PC-3 (cell line): ENCODE measurements at places on chromosomes 13 and 19. TPM values are rescaled to one million over a fixed set of nuclear protein-coding genes. Genes with fewer than 3 reads are reported as not detected.

GRCh38 chr13:62123409-62123808 is 707.8 kb upstream of the PCDH20 start:
- DNase-seq = no peak

- DNase-seq = peak; percentile 76
Measured at GRCh38 chr13:20391597-20392452, 133.8 kb downstream of the CRYL1 start.

- DNase-seq = no peak
Measured at GRCh38 chr19:6394831-6395230, 1.9 kb upstream of the GTF2F1 start.

DNA sequence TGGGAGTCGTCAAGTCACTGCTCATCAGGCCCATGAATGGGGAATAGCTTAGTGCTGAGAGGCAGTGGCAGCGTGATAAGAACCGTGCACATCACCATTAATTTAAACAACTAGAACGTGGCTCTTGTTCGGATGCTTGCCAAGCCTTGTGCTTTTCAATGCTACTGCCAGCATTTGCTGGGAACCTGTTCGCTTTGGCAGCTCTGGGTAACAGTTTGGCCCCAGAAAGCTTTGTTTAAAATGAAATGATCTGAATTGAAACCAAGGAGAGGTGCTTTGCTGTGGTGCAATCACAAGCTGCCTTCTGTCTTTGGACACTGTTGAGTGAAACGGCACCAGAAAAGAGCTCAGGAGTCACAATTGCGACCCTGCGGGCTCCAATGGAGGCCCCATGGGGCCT is 53.5 kb upstream of the OLFM4 start:
- no peak for DNase-seq

DNA sequence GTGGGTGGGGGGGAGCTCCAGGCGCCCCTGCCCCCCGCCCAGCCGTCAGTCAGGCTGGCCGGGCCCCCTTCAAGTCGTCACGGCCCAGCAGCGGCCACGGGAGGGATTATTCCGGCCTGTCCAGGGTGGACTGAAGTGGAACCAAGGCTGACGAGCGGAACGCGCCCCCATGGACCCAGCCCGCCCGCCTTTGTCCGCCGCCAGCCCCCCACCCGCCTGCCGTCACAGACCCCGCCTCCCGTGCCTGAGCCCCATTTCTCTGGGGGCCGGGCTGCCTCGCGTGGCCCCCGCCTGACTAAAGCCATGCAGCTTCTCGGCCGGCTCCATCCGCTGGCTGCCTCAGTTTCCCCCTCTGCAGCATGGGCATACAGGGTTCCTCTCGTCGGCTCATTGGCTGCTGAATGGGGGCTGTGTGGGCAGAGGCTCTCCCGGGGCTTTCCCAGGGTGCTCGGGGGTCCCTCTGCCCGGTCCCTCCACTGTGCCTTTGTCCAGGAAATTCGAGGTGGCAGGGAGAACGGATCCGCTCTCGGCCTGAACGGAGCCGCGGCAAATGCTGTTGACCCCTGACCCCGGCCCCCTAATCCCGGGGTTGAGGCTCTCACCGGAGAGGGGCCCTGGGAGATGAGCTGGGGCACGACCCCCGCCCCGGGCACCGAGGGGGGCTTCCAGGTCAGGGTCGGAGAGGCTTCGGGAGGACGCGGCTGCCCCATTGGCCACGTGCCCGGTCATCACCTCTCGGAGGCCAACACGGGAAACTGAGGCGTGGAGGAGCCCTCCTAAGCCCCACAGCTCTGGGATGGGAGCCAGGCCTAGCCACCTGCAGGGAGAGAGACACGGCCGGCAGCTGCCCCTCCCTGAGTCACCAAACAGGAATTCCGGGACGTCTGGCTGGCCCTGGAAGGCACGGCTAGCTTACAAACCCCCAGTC is 27.4 kb downstream of the EFNA2 start:
- peak; percentile 69 for DNase-seq

DNA sequence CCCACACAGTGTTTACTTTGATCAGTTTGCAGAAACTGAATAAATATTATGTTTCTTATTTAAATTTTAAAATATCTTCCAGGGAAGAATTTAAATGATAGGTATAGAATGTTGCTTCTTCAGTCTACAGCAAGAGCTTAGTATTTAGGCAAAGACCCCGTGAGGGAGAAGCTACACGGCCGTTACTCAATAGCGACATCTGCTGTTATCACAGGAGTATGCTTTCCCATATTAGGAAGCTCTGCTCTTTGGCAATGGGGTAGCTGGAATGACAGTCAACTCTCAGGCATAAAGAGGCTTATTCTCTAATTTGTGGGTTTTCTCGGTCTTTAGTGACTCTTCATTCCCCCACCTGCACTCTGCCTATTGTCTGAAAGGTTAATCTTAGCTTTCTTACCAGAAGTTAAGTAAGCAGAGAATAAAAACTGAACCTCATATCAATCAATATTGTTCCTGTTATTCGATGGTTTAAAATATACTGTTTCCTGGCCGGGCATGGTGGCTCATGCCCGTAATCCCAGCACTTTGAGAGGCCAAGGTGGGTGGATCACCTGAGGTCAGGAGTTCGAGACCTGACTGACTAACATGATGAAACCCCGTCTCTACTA is 13.2 kb upstream of the LHFPL6 start:
- DNase-seq = peak; percentile 72

GRCh38 chr19:41206456-41206855 is 12.6 kb upstream of the AXL start:
- no peak for DNase-seq

GRCh38 chr13:110251193-110251819 is 55.7 kb downstream of the COL4A1 start:
- no peak for DNase-seq

- DNase-seq = no peak
Measured at GRCh38 chr13:87821512-87821911, 150.3 kb downstream of the SLITRK5 start.

DNA sequence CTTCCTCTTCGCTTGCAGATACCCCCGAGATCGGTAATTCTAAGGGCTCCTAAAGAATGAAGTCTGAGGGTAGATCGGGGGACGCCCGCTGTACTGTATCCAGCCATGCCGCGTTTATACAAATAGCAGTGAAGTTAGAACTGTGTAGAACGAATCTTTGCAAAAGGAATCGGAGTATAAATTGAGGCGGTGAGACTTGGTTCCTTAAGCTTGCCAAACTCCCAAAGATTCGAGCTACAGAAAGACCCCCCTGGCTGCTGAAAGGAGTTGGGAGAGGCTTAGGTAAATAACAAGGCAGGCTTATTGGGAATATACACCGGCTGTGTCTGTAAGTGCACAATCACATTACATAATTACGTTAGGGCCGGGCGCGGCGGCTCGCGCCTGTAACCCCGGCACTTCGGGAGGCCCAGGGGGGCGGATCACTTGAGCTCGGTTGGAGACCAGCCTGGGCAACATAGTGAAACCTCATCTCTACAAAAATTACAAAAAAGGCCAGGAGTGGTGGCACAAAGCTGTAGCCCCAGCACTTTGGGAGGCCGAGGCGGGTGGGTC is 12.2 kb downstream of the TMEM160 start:
- DNase-seq = peak; percentile 25

- no peak for DNase-seq
Measured at GRCh38 chr13:30700364-30700763, 35.0 kb upstream of the ALOX5AP start.

GRCh38 chr13:100817928-100818327 is 143.3 kb upstream of the TMTC4 start:
- no peak for DNase-seq

DNA sequence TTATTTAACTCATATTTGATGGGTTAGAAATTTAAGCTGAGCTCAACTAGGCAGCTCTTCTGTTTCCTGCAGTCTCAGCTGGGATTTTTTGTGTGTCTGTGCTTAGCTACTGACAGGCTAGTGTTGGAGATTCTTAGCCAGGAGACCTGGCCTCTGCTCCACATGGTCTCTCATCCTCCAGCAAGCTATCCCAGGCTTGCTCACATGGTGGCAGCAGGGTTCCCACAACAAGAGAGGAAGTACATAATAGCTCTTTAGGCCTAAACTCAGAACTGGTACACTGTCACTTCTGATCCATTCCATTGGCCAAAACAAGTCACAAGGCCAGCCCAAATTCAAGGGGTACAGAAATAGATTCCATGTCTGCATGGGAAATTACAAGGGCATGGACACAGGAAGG is 406.2 kb downstream of the SUCLA2 start:
- DNase-seq = peak; percentile 37

DNA sequence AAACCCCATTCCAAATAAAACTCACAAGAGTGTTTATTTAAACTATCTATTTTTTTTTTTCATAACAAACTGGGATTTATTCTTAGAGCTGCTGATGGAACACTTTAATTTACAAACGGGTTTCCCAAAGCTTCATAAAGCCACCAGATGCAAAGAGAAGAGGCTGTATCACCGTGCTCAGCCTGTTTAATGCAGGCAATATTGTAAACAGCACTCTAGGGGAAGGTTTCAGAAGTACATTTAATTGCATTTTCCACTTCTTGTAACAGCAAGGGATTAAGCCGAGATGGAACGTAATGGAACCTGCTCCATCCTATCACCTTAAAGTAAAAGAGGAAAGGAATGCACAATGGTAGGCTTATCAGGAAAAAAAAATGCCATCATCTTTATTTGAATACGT is 550.6 kb upstream of the ARGLU1 start:
- DNase-seq = no peak

DNA sequence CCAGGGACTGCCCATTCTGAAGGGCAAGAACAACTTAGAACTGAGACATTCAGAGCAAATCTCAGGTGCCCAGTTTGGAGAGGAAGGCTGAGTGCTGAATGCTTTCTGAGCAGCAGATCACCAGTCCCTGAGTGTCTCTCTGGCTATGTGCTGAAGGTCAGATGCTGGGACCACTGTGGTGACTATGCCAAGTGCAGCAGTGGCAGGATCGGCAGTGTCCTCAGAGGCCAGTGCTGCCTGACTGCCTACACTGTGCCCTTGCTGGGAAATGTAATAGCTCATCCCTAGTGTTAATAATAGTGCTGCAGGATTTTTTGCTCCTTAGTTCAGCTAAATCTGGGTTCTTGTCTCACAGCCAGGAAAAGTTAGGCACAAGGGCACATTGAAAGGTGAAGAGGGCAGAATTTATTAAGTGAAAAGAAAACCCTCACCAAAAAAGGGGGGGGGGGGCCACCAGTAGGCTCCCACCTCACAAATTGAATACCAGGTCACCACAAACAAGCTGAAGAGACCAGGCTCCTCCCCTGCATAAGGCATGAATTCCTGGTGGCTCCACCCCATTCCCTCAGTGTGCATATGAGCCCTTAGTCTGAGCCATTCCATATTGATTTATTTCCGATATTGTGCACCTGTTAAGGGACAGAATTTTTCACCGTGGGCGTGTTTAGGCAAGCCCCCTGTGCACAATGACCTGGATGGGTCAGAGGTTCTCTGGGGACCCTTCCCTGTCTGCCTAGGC is 18.5 kb downstream of the RFXAP start:
- no peak for DNase-seq

GRCh38 chr19:6066661-6067646 is 43.3 kb downstream of the RFX2 start:
- DNase-seq = peak; percentile 92

- DNase-seq = peak; percentile 43
Measured at GRCh38 chr19:18063463-18063862, 23.3 kb downstream of the IL12RB1 start.

GRCh38 chr19:43290568-43291359 is 21.4 kb upstream of the PSG9 start:
- no peak for DNase-seq

DNA sequence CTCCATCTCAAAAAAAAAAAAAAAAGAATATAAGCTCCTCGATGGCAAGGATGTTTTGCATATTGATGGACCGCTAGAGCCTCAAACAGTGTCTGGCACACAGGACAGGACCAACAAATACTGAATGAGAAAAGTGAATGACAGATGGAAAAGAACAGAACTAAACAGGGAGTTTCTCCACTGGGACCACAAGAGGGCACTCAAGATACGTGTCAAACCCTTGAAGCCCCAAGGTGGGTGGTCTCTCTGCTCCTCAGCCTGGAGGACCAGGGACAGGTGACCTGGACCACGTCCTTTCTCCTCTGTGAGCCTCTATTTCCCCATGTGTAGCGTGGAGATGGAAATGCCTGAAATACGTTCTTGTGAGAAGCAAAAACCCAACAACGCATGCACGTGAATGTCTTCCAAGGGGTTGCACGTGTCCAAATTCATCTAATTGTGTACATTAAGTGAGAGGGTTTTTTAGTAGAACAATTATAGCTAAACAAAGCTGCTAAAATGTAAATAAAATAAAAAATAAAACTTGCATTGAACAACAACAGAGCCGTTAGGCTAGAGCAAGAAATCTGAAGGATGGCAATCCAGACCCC is 5.7 kb upstream of the CDC42EP5 start:
- DNase-seq = peak; percentile 61

DNA sequence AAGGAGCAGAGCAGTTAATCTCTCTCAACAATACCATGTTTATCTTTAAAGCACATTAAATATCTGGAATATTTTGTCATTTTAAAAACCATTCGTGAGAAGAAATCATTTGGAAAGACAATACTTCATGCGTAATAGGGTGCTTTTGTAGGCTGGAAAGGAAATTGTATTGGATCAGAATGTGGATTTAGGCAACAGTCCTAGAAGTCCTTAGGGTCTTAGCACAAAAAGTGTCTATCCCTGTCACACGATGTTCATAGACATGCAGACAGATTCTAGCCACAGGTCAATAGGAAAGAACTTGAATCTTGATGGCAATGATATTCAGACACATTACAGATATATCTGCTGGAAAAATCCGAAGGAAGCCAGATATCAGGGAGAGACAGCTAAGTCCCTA is 156.0 kb downstream of the KCTD12 start:
- DNase-seq = no peak

DNA sequence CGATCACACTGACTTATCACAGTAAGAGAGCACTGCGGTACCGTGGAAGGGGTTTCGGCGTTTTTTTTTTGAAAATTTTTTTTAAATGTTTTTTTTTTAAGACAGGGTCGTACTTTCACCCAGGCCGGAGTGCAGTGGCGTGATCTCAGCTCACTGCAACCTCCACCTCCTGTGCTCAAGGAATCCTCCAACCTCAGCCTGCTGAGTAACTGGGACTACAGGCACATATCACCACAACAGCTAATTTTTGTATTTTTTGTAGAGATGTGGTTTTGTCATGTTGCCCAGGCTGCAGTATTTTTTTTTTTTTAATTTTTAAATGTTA is 19.0 kb downstream of the LTBP4 start:
- DNase-seq = no peak

Gene PROZ
- not detected in 2 replicates for total RNA-seq

Gene ZNF723
- not detected in 2 replicates for total RNA-seq

Gene VWA8
- 10.0 and 12.2 TPM in 2 replicates for total RNA-seq

Gene ZNF726
- 12.7 and 12.8 TPM in 2 replicates for total RNA-seq

Gene CLDN10
- total RNA-seq = not detected in 2 replicates

Gene CYP4F22
- 0.07 TPM in 1 of 2 replicates, not detected in the other for total RNA-seq

Gene TYROBP
- not detected in 2 replicates for total RNA-seq

Gene MUC16
- 0.15 and 0.52 TPM in 2 replicates for total RNA-seq

Gene ZNF560
- total RNA-seq = not detected in 2 replicates

Gene ATP4A
- total RNA-seq = not detected in 2 replicates

Gene MTMR6
- 10.5 and 11.6 TPM in 2 replicates for total RNA-seq

Gene RAB11B
- total RNA-seq = 29.7 and 43.6 TPM in 2 replicates
